ENCODE measurements at places on chromosomes 3 and 15.

DNA sequence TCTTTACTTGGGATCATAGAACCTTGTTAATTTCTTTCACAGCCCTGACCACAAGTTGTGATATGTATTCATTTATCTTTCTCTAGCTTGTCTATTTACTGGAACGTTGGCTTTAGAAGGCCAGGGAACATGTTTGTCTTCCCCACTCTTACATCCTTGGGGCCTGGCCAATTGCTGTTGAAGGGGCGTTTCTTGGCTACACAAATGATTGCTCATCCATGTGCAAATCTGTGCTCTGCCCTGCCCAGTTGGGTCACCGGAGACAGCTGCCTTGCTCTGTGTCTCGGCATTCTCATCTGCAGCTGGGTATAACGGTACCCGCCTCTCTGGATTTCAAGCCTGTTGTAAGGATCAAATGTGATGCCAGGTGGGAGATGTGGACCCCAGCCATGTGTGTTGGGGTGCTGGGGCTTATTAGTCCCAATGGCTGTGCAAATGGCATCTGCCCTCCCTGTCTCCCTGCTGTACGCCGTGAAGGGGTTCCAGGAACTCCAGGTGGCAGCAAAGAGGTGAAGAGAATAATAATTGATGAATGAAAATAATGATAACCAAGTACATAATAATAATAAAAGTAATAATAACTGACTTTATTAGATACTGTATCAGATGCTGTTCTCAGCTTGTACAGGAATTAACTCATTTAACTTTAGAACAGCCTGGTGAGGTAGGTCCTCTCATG lies 24.0 kb upstream of the TLE3 start:
- H3K36me3 ChIP-seq: no peaks in the 10 kb centered on the region
- no peaks in the 10 kb centered on the region for H3K27me3 ChIP-seq
- H3K4me1 ChIP-seq: no peaks in the 10 kb centered on the region
- peak overlapping the region; percentile 49 for H3K27ac ChIP-seq
- DNase-seq: peak; percentile 83

GRCh38 chr15:76062286-76062685 lies 2.5 kb downstream of the TMEM266 start:
- no peak for DNase-seq
- H3K27ac ChIP-seq: no peak overlapping the region
- peaks cover 21% of the 10 kb centered on the region for H3K4me1 ChIP-seq
- H3K4me3 ChIP-seq: no peak overlapping the region

DNA sequence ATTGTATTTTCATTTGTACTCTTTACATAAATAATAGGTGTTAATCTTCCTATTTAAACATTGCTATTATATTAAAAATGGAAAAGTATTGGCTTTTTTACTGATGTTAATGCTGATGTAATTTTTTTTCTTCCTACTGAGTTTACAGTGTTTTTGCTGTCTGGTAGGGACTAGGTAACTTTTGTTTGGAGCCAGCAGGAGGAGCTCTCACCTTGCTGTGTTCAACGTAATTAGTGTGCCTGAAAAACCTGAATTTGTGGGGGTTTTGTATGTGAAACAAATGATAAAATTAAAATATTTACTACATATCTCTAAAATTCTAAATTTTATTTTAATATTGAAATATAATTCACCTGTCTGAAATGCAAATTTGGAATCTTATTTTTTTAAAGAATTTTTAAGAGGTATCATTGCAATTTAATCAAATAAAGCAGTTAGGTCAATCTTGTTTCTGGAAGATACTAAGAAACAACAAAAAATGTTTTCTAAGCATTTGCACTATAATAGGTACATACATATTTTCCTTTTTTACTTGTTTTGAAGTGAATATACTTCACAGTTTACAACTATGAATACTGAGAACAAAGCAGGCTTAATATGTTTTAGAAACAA lies 48.8 kb downstream of the EPHA6 start:
- H3K27ac ChIP-seq: no peak overlapping the region
- H3K36me3 ChIP-seq: no peaks in the 10 kb centered on the region
- no peaks in the 10 kb centered on the region for H3K27me3 ChIP-seq
- DNase-seq: no peak
- H3K4me3 ChIP-seq: no peak overlapping the region
- no peaks in the 10 kb centered on the region for H3K4me1 ChIP-seq

GRCh38 chr15:43127752-43128151 lies 5.6 kb upstream of the TMEM62 start:
- H3K4me1 ChIP-seq: no peaks in the 10 kb centered on the region
- no peak for DNase-seq
- H3K27me3 ChIP-seq: no peaks in the 10 kb centered on the region
- H3K27ac ChIP-seq: no peak overlapping the region
- H3K36me3 ChIP-seq: no peaks in the 10 kb centered on the region

- no peak for DNase-seq
- no peaks in the 10 kb centered on the region for H3K27me3 ChIP-seq
- H3K4me3 ChIP-seq: no peak overlapping the region
- H3K4me1 ChIP-seq: no peaks in the 10 kb centered on the region
Observed at GRCh38 chr15:59322056-59322759, 50.5 kb downstream of the MYO1E start.

DNA sequence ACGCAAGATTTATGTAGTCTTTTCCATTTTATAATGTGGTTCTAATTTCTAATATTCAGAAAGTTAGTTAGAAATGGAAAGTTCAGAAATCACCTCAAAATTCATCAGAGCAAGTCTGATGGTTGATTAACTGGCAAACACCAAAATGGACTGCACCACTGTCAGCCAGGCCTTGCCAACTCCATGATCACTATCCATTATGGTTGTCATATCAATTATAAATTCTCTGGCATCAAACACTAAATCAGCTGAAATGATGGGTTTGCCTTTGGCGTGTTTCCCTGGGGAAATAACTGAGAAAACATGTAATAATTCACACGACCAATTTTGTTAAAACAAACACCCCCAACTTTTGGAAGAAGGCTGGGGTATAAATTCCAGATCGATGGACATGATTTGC lies 219.4 kb downstream of the CDIN1 start:
- H3K4me3 ChIP-seq: no peak overlapping the region
- no peaks in the 10 kb centered on the region for H3K27me3 ChIP-seq
- no peak for DNase-seq
- H3K27ac ChIP-seq: no peak overlapping the region
- peaks cover 6% of the 10 kb centered on the region for H3K36me3 ChIP-seq

- H3K4me1 ChIP-seq: no peaks in the 10 kb centered on the region
- peak; percentile 71 for DNase-seq
- no peaks in the 10 kb centered on the region for H3K36me3 ChIP-seq
- peak overlapping the region; percentile 32 for H3K4me3 ChIP-seq
- peak overlapping the region; percentile 86 for H3K27ac ChIP-seq
Observed at GRCh38 chr15:99928429-99928981, 195.3 kb upstream of the LYSMD4 start.

DNA sequence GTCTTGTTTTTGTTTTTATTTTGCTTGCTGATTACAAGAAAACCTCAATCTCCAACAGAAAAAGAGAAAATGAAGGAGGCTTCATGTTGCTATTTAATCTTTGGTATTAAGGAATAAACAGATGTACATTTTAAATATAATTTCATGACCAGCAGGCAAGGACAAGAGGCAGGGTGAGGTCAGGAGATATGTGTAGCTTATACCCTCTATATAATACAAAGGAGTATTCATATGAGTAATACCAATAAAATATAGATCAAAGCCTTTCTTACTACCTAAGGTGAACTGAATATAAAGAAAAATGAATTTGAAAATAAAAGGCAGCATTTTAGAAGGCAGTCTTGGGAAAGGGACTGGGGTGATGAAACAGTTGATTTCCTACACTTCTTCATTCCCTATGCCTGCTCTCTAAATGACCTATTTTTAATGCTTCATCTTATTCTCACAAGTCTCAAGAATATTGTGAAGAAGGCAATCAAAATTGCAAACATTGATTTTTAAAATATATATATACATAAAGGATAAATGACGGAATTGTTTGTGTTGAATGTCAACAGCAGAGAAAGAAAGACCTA lies 8.6 kb upstream of the CBLB start:
- no peaks in the 10 kb centered on the region for H3K4me1 ChIP-seq
- no peaks in the 10 kb centered on the region for H3K27me3 ChIP-seq
- DNase-seq: no peak
- no peak overlapping the region for H3K4me3 ChIP-seq

- no peaks in the 10 kb centered on the region for H3K27me3 ChIP-seq
- no peaks in the 10 kb centered on the region for H3K4me1 ChIP-seq
- H3K36me3 ChIP-seq: no peaks in the 10 kb centered on the region
- peak within 1 kb of the TSS; percentile 13 for H3K4me3 ChIP-seq
- H3K27ac ChIP-seq: no peak within 1 kb of the TSS
Observed at GRCh38 chr3:192727032-192727847, at the start of gene FGF12. FGF12 (minus strand) TSS chr3:192727541.

DNA sequence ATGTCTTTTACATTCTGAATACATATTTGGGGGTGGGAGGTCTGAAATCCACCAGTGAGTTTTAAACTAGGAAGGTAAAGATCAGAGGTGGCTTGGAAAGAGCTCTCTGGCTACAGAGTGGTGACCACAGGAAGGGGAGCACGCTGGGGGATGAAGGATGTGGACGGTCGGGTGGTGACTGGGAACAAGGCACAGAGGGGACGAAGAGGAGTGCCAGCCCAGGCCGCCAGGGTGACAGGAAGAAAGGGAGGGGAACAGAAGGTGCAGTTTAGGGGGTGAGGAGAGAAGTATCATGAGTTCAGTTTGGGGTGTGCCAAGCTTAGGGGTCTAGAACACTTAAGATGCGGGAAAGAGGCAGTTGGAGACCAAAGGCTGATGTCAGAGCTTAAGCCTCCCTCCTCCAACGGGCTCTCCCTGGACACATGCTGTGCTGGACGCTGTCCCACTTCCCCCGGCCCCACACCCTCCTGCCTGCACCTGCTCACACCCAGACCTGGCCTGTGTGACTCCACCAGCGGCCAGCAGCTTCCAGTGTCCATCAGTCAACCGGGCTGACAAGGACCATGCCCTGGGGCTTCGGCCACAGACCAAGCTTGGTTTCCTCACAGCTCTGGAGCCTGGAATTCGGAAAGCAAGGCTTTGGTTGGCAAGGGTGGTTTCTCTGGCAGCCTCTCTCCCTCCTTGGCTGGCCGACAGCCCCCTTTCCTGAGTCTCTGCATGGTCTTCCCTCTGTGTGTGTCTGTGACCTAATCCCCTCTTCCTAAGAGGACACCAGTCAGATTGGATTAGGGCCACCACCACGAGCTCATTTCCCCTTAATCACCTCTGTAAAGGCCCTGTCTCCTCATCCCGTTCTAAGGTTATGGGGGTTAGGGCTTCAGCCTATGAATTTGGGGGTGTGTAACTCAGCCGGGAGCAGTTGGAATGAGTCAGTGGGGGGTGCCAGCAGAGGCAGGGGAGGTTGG lies 120.4 kb upstream of the IQSEC1 start:
- no peak overlapping the region for H3K27ac ChIP-seq
- H3K4me1 ChIP-seq: no peaks in the 10 kb centered on the region
- H3K36me3 ChIP-seq: no peaks in the 10 kb centered on the region
- no peak overlapping the region for H3K4me3 ChIP-seq
- DNase-seq: no peak

GRCh38 chr3:59866076-59866475 lies 816.3 kb upstream of the CFAP20DC start:
- DNase-seq: no peak
- H3K4me3 ChIP-seq: no peak overlapping the region
- H3K27me3 ChIP-seq: no peaks in the 10 kb centered on the region
- H3K27ac ChIP-seq: no peak overlapping the region
- no peaks in the 10 kb centered on the region for H3K4me1 ChIP-seq

GRCh38 chr3:115576325-115576875 lies 46.9 kb upstream of the GAP43 start:
- no peak overlapping the region for H3K4me3 ChIP-seq
- H3K27ac ChIP-seq: no peak overlapping the region
- H3K4me1 ChIP-seq: no peaks in the 10 kb centered on the region
- no peak for DNase-seq
- no peaks in the 10 kb centered on the region for H3K36me3 ChIP-seq

DNA sequence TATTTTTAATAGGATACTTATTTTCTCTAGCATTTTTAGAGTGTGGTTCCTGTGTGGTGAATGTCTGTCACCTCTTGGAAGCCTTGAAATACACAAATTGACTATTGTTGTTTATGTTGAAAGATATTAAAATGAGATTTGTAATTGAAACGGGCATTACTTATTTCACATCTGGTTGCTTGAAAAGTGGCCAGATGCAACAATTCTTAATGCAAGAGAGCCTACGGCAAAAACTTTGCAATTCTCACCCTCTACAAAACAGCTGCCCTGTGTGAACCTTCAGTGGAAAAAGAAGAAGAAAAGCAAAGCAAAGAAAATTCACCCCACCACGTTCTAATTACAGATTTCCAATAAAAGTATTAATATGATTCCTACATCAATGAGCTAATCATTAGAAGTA lies 46.6 kb downstream of the PPARG start:
- H3K4me1 ChIP-seq: no peaks in the 10 kb centered on the region
- H3K4me3 ChIP-seq: no peak overlapping the region
- no peaks in the 10 kb centered on the region for H3K36me3 ChIP-seq
- H3K27me3 ChIP-seq: no peaks in the 10 kb centered on the region
- no peak overlapping the region for H3K27ac ChIP-seq

DNA sequence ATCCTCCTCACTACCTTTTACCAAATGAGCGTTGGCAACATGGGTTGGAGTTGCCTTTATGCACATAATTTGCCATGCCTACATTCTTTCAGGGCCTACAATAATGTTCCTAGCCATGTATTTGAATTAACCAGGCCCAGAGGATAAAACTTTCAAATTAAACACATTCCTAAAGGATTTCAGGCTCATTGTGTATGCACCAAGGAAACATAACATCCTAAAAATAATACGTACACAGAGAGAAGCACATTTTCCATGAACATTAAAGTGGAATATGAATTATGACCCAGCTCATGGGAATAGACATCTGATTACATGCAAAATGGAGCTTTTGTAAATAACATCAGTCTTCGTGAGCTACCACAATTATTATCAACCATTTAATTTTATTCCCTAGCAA lies 203.3 kb downstream of the RORA start:
- H3K4me3 ChIP-seq: no peak overlapping the region
- no peak for DNase-seq
- no peaks in the 10 kb centered on the region for H3K36me3 ChIP-seq

- H3K27ac ChIP-seq: no peak overlapping the region
- no peaks in the 10 kb centered on the region for H3K36me3 ChIP-seq
- no peak for DNase-seq
- no peaks in the 10 kb centered on the region for H3K4me1 ChIP-seq
- no peak overlapping the region for H3K4me3 ChIP-seq
- no peaks in the 10 kb centered on the region for H3K27me3 ChIP-seq
Observed at GRCh38 chr3:104796556-104796955, 570.2 kb upstream of the ALCAM start.

- DNase-seq: no peak
- no peaks in the 10 kb centered on the region for H3K4me1 ChIP-seq
- H3K36me3 ChIP-seq: no peaks in the 10 kb centered on the region
Observed at GRCh38 chr15:40633178-40633577, 39.1 kb downstream of the KNL1 start.

DNA sequence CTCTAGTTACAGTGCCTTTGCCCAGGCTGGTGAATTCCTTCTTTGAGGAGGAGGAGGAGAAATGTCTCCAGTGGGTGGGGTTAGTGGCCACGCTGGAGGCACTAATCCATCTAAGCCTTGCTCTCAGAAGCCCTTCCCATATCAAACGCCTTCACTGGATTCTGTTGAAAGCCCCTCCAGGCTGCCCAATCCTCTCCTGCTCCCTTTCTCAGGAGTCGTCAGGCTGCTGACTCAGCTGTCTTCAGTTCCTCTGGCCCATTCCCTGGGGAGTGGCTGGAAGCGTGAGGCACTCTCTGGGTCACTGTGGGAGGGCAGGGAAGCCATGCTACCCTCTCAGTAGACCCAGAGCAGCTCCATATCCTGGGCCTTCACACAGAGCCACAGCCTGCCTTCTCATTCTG lies 2.7 kb downstream of the AP2M1 start:
- peaks cover 32% of the 10 kb centered on the region for H3K36me3 ChIP-seq
- peak overlapping the region; percentile 95 for H3K27ac ChIP-seq
- H3K4me1 ChIP-seq: no peaks in the 10 kb centered on the region

All from tibial nerve (tissue), 4 donors.